ENCODE measurements at places on chromosomes 16 and 17.
A peak's percentile ranks its signal among the peaks of the same experiment; 100 is the strongest.

DNA sequence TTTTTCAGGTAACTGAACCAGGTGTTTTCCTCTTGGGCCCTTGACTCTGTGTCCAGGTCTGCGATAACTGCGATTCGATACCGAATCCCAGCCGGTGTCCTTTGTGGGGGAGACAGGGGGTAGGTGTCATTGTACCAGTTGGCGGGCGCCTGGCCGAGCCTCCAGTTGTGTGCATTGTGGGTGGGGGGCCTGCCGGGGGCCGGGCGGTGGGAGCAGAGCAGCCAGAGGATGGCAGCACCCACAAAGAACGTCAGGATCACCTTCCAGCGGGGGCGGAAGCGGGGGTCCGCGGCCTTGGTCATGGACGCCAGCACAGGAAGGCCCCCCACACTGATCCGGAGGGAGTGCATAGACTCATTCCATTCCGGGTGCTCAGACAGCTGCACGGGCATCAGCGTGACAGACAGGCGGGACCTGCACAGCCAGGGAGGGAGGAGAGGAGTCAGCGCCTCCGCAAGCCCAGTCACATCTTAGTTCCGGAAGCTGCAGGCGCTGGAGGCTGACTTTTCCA, 12.3 kb downstream of the CANT1 start:
- no peak for DNase-seq

GRCh38 chr16:67897231-67897630, 4.2 kb downstream of the PSKH1 start:
- DNase-seq: peak; percentile 54

DNA sequence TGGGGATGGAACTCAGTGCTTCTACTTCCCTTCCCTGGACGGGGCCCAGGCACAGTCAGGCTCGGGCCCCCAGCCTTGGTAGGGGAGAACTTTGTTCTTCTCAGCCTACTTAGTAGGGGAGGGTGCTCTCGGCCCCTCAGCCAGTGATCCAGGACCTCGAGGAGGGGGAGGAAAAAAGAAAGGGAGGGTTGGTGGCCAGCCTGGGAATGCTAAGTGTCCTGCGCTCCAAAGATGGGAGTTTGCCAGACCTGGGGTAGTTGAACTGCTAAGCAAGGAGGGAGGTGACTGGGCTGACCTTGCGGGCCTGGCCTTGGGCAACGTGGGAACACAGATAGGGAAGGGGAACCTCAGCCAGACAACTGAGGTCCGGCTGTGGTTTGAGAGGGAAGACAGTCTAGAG, 12.2 kb downstream of the ADGRG1 start:
- peak; percentile 63 for DNase-seq

DNA sequence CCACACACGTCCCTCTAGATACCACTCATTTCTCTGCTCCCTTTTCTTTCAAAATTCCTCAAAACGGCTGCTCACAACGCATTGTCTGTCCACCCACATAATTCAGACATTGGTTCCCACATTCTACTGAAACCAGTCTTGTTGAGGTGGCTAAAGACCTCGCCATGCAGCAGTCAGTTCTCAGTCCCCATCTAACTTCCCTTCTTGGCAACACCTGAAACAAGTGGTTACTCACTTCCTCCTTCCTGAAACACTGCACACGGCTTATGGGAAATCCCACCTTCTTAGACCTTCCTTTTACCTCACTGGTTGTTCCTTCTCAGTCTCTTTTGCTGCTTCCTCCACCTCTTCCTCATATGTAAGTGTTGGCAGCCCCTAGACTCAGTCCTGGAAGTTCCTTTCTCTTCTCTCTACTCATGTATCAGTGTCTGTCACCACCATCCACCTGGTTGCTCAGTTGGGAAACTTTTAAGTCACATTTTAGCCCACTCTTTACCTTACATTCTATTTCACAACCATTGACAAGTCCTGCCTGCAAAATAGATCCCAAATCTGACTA, 277.1 kb downstream of the CEP112 start:
- no peak for DNase-seq

DNA sequence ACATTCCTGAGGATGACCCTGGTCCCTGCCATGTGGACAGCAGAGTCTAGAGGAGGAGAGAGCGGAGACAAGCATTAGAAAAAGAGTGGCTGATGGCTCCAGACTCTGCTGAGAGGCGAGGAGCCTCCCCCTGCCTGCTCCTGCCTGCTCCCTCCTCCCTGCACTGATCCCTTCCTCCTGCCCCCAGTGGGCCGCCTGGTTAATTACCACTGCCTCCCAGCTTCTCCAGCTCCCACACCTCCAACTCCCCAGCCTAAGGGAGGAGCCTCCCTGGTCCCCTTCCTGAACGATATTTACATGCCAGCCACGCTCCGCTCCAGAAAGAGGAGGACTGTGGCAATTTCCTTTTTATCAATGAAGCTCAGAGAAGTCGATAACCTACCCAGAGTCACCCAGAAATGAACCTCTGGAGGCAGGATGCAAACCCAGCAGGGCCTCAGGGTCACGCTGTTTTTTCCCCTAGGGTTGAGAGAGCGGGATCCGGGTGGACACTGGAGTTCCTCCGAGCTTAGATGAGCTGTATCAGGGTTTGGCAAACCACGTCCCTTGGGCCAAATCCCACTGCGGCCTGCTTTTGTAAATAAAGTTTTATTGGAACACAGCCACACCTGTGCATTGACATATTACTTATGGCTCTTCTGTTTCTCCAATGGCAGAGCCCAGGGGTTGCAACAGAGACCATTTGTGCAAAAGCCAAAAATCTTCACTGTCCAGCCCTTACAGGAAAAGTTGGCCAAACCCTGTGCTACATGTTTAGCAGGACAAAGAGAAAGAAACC, 27.1 kb upstream of the JPH3 start:
- no peak for DNase-seq

GRCh38 chr16:77856438-77857160, 68.2 kb downstream of the VAT1L start:
- DNase-seq: no peak

DNA sequence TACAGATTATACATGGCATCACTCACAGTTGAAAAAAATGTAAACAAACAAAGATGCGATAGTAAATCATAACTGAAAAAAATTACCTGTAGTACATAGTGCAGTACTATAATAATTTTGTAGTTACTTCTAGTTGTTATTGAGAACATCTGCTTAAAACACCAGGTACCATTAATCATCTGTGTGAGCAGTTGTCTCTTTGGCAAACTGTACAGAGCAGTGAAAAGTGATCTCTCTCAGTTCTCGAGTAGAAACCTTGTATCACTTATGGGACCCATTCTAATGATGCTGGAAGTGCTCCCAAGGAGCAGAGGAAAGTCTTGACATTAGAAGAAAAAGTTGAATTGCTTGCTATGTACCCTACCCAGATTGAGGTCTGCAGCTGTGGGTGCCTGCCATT, 8.9 kb upstream of the TENT4B start:
- DNase-seq: no peak

GRCh38 chr17:74832421-74832820, 27.3 kb downstream of the GRIN2C start:
- DNase-seq: no peak

DNA sequence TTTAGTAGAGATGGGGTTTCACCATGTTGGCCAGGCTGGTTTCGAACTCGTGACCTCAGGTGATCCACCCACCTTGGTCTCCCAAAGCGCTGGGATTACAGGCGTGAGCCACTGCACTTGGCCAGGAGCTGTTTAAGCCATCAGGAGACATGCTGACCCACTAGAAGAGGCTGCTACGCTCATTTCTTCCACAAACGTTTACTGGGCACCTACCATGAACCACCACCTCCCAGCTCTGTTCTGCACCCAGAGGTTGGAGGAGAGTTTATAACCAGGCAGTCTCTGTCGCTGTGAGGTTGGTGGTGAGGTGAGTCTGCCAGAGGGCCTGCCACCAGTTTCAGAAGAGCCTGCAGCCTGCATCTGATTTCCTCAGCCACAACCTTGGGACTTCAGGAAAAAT, 51.8 kb downstream of the SF3B3 start:
- DNase-seq: no peak

DNA sequence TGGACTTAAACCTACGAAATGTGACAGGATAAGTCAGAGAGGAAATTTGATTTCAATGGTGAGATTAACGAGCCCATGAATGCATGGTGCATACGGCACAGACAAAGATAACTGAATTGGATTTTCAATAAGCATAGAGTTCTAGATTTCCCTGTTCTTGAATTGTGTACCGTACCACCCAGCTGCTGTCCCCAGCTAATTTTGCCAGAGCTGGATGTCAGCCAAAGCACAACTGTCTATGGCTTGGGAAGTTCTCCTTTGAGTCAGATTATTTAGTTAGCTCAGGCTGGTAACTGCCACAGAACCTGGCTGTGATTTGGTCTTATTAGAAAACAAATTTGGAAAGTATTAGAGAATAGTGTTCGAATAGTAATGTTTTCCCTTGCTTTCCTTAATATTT, 143.1 kb downstream of the CDH13 start:
- DNase-seq: peak; percentile 19

- no peak for DNase-seq
Observed at GRCh38 chr16:86061721-86062120, 162.8 kb downstream of the IRF8 start.

DNA sequence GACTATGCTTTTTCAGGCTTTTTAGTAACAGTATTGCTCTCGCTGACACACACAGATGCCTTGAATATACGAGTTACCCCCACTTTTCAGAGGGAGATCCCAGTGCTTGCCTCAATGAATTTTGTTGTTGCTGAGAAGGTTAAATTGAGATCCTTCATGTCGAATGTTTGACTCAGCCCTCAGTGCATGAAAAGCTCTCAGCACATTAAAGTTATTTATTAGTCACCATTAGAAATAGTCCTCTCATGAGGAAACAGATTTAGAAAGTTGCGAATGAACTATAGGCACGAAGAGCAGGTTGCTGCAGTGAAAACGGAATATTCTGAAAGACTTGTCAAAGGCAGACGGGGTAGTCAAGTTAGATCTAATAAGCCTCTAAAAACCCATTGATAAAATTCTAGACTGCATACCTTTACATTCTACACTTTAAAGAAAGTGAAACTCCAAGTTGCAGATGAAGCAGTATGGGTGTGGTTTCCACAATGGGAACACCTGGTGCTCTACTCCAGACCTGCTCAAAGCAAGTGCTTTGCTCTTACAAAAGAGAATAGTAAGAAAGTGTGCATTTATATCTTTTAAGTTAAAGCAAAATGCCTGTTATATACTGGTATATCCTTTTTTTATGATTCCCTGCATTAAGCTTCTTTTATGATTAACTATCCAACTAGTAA, 238.1 kb downstream of the MAF start:
- no peak for DNase-seq

DNA sequence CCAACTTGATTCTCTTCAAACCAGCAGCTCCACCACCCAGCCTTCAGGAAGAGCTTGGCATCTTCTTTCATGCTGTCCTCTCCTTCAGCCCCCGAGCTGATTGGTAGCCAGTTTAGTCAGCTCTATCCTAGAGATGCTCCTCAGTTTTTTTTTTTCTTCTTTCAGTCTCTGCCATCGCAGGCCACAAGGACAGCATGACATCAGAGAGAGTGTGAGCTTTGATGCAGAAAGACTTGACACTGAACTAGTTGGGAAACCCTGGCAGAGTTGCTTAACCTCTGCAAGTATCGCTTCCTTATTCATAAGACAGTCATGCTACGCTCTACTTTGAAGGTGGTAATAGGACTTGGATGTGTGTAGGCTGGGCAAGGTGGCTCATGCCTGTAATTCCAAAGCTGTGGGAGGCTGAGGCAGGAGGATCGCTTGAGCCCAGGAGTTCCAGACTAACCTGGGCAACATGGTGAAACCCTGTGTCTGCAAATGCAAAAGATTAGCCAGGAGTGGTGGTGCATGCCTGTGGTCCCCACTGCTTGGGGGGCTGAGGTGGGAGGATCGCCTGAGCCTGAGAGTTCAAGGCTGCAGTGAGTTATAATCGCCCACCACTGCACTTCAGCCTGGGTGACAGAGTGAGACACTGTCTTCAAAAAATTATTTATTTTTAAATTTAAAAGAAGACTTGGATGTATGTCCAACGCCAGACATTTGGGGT, 2.6 kb downstream of the CD300LB start:
- DNase-seq: peak; percentile 36

DNA sequence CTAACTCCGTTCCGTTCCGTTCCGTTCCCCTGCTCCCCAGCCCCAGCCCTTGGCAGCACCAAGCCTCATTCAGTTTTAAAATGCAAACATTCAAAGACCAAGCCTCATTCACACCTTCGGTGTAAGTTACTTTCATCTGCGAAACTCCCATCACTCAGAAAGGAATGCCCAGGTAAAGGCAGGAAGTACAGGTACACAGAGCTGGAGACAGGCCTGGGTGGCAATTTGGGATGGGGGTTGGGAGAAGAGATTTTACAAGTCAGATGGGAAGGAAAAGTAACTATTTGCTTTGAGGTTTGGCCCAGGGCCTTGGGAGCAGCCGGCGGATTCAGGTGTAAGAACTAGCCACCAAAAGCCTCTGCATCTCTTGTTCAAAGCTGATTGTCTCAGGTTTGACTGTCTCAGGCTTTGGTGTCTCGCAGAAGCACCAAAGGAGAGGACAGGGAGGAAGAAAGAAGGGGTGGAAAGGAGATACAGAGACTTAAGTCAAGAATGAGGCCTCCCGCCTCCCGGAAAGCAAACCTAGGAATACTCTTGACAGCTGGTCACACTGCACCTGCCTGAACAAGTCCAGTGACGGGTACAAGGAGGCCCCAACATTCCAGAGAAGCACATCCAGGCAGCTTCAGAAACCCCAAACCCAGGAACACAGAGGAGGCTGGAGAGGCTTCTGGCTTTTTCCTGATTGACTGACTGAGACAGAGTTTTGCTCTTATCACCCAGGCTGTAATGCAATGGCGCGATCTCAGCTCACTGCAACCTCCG, 54.7 kb downstream of the NXN start:
- DNase-seq: no peak

GRCh38 chr17:71942626-71943025, 178.2 kb upstream of the SOX9 start:
- DNase-seq: no peak

DNA sequence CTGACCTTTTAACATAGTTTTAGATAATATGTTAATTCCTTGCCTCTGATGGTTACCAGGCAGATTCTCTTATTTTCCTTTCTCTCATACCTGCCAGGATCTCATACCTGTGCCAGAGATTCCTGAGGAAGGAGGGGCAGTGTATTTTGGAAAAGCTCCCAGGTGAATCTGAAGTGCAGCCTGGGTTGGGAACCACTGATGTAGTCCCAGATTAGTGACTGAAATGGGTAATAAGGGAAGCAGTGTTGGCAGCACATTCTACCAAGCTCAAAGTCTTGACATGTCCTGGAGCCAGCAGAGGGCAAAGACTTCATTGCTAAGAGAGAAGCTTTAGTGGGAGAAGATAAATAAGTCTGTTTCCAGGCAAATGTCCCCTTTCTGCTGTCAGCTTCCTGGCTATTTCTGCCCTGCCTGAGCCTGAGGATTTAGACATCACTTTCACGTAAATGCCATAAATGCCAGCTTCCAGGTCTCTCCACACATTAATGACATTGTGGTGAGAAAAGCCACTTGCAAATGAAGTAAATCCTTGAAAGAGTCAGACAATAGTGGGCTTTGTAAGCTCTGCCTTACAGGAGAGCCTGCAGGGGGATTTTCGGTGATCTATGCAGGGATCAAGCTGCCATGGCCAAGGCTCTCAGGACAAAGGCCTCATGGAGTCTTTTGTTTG, 40.9 kb upstream of the C16orf78 start:
- no peak for DNase-seq

All from midbrain (tissue), 1 donor.